ENCODE measurements at places on chromosomes 7 and 10.

GRCh38 chr10:49550563-49550962 lies 11.6 kb upstream of the ERCC6 start:
- no peak for DNase-seq

DNA sequence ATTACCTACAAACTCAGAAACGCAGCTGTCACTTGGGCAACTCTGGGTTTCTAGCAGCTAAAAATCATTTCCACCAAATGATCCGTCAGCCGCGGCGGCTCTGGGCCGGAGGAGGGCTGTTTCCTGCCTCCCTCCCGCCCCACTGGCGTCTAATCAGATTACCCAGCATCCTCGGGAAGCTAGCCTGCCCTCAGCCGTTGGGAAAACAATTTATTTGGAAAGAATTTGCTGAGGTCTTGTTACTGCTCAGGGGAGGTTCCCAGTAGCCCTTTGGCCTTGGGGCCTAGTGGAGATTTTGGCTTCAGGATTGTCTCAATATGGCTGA lies 65.0 kb upstream of the ADGRA1 start:
- DNase-seq = no peak

DNA sequence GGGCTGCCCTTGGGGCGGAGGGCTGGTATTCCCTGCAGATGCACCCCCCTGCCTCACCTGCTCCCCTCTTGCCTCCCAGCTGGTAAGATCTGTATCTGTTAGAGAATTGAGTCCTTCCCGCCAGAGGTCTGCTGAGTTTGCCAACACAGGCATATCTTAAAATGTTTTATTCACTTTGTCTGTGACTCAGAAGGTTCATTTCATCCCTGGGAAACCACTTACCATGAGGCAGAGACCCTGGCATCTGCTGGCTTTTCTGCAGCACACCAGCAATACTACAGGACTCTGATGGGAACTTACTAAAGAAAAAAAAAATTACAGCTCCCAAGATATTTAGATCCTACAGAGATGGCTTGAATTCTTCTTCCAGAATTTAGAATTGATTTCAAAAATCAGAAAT lies 131.3 kb downstream of the PLPP4 start:
- no peak for DNase-seq

DNA sequence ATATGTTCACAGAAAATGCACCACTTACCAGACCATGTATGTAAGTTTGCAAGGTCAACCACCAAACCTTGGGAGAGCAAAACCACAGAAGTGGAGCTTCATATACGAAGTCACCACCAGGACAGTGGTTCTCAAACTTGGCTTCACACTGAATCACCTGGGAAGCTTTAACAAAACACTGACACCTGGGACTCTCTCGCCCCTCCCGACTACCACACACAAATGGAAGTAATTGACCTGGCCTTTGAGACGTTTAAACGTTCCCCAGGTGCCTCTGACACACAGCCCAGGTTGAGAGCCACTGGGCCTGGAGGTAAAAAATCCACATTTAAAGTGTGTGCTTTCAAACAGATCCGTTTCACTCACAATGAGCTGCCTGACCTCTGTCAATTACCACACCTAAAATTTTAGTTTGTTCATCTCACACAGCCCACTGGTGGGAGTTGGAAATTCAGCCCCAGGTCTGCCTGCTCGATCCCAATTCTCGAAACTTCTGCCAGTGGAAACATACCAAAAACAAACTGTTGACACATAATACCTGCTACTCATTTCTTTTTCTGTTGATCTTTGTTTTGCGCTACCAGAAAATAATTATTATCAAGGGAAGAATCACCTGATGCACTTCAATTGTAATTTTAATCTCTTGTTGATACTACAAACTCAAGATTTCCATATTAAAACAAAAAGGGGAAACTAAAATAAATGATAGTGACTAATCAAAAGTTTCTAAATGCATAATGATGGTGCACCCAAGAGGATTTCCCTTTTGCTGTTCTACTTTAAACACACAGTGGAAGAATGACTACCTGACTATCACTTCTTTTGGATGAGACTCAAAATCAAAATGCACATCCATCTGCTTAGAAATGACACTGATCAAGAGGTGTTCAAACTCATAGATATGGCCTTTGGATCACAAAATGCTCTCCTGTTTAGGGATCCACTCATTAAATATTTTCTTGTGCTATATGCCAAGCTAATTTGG lies 26.6 kb downstream of the CDNF start:
- no peak for DNase-seq

DNA sequence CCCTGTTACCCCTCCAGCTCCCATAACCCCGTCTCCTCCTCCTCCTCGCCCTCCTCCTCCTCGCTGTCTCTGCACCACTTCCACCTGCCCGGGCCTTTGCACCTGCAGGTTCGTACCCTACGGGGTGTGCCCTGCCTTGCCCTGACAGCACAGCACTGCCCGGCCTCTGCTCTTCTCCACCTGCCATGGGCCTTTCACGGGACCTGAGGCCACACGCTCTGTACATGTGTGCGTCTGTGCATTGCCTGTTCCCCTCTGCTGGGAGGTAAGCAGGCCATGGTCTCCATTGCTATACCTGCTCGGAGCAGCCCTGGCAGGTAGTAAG lies 40.0 kb downstream of the MICALL2 start:
- no peak for DNase-seq

Measured in NCI-H1105 (cell line).